A549 treated with AZD2906 at 1 μM for 4 hours (cell line): ENCODE measurements at places on chromosomes 7 and 10. TPM values are rescaled to one million over a fixed set of nuclear protein-coding genes. Genes with fewer than 3 reads are reported as not detected.

Gene NRCAM
- total RNA-seq, result 82.7 to 120 TPM (median 103 TPM) in 5 replicates

Gene ATRNL1
- 0.21 to 0.37 TPM (median 0.32 TPM) in 5 replicates for total RNA-seq

Gene RAB18
- total RNA-seq, result 70.6 to 87.1 TPM (median 80.7 TPM) in 5 replicates

Gene FAM221A
- total RNA-seq, result 0.26 to 0.49 TPM (median 0.38 TPM) in 5 replicates

Gene ABCB4
- total RNA-seq, result 0.10 TPM in 1 of 5 replicates, not detected in the others

Gene ZNF438
- 1.6 to 1.9 TPM (median 1.7 TPM) in 5 replicates for total RNA-seq

Gene CPED1
- not detected in 5 replicates for total RNA-seq

Gene DGKI
- total RNA-seq, result 0.19 to 0.49 TPM (median 0.23 TPM) in 5 replicates

Gene LIPJ
- not detected in 5 replicates for total RNA-seq

Gene GHITM
- 196 to 216 TPM (median 196 TPM) in 5 replicates for total RNA-seq

Gene MRLN
- not detected in 5 replicates for total RNA-seq

Gene SLC16A9
- total RNA-seq, result 0.07 to 0.20 TPM (median 0.13 TPM) in 5 replicates

Gene NPFFR1
- total RNA-seq, result under 0.01 TPM in 1 of 5 replicates, not detected in the others

Gene LRRD1
- total RNA-seq, result not detected in 5 replicates
